Heart left ventricle (tissue), 16 donors: ENCODE measurements at places on chromosomes 4 and X. TPM values are rescaled to one million over a fixed set of nuclear protein-coding genes. Genes with fewer than 3 reads are reported as not detected.

TRIM60 gene
- total RNA-seq, result not detected

MAGEA1 gene
- total RNA-seq, result not detected

STBD1 gene
- total RNA-seq, result 48.6 TPM

CAPN6 gene
- total RNA-seq, result 0.46 TPM

ADGRA3 gene
- total RNA-seq, result 23.2 TPM

MAOA gene
- 58.6 TPM for total RNA-seq

- no peaks in the 10 kb centered on the region for H3K27me3 ChIP-seq
- H3K27ac ChIP-seq, result no peak overlapping the region
- DNase-seq, result no peak
- H3K36me3 ChIP-seq, result peaks cover 5% of the 10 kb centered on the region
- no peaks in the 10 kb centered on the region for H3K4me1 ChIP-seq
- H3K4me3 ChIP-seq, result no peak overlapping the region
These were observed 29.1 kb downstream of the CEP135 start for GRCh38 chr4:55977811-55978210.

DNA sequence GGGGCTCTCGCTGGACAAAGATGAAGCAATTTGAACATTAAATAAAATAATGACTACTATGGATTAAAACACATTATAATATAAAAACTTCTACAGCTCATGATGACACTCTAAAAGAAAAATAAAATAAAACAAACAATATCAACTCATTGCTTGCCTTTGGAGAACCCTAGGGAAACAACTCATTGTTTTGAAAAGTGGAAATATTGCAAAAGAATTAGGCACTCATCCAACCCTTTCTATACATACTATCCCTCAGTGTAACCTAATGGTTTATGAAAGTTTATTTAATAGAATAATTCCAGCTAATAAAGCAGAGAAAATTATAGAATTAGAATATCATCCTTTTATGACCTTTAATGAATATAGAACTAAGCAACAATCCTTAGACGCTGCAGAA is 718 bp downstream of the RAB40A start:
- H3K4me3 ChIP-seq, result no peak overlapping the region
- H3K27ac ChIP-seq, result no peak overlapping the region
- peaks cover 27% of the 10 kb centered on the region for H3K27me3 ChIP-seq
- no peaks in the 10 kb centered on the region for H3K36me3 ChIP-seq

DNA sequence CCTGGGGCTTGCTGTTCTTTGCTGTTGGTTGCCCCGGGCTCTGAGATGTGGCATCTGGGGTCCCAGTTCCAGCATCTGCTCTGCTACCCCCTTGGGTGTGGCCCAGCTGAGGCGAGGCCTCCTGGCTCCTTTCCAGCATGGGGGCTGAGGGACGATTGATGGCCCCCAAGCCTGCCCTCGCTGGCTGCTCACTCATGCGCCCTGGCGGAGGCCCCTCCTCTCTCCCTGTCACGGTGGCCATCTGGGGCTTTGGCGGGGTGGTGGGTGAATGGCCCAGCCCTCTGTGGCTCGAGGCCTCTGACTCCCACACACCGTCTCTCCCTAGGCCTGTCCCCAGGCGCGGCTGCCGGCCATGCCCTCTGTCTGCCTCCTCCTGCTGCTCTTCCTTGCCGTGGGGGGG is 1.8 kb downstream of the PLXNA3 start:
- H3K36me3 ChIP-seq, result no peaks in the 10 kb centered on the region
- H3K27ac ChIP-seq, result no peak overlapping the region
- H3K4me3 ChIP-seq, result peak overlapping the region; percentile 74
- no peaks in the 10 kb centered on the region for H3K27me3 ChIP-seq
- peaks cover 9% of the 10 kb centered on the region for H3K4me1 ChIP-seq
- no peak for DNase-seq

GRCh38 chrX:154979629-154980028 is 42.9 kb downstream of the F8 start:
- no peak overlapping the region for H3K27ac ChIP-seq
- no peaks in the 10 kb centered on the region for H3K4me1 ChIP-seq
- H3K27me3 ChIP-seq, result no peaks in the 10 kb centered on the region
- no peak for DNase-seq
- H3K36me3 ChIP-seq, result peaks cover 2% of the 10 kb centered on the region
- H3K4me3 ChIP-seq, result no peak overlapping the region

- H3K27me3 ChIP-seq, result no peaks in the 10 kb centered on the region
- H3K4me1 ChIP-seq, result peaks cover 16% of the 10 kb centered on the region
These were observed 54.3 kb downstream of the WWC2 start for GRCh38 chr4:183153190-183153916.
